Erythroblast (primary cell): ENCODE measurements at places on chromosomes 16 and 17.
A peak's percentile ranks its signal among the peaks of the same experiment; 100 is the strongest.

GRCh38 chr16:21980032-21980431 is 20.9 kb downstream of the PDZD9 start:
- no peak for DNase-seq

GRCh38 chr16:66188917-66189725 is 177.4 kb upstream of the CDH5 start:
- no peak for DNase-seq

- DNase-seq: no peak
Observed at GRCh38 chr16:86951831-86952598, 365.2 kb downstream of the C16orf95 start.

DNA sequence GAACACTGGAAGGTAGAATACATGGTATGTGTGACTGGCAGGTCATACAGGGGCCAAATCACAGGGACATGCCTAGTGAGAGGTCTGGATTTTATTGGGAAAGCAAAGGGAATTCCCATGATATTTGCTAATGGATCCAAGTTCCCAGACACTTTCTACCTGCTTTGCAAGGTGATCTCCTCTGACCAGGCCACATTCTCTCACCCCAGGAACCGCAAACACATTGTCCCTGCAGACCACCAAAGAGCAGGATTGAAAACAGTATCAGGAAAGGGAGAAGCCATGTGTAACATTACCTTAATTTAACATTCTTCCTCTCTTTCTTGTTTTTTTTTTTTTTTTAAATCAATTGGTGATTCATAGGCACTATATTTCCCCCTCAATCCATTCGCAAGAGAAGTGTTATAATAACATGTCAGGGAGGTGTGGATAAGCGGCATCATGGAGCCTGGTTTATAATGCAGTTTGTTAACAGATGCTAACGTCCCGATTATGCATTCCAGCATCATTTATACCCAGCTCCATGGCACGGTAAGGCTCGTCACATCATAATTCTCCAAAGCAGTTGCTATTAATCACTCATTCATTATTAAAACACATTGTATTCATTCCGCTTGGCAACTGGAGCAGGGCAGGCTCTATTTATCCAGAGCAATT is 155.1 kb upstream of the CCL2 start:
- DNase-seq: no peak

- no peak for DNase-seq
Observed at GRCh38 chr16:87507351-87508069, 14.7 kb upstream of the ZCCHC14 start.

- DNase-seq: peak; percentile 68
Observed at GRCh38 chr16:5615868-5616642, 518.5 kb upstream of the EEF2KMT start.

GRCh38 chr17:34562387-34562786 is 17.0 kb upstream of the TMEM132E start:
- peak; percentile 15 for DNase-seq

- no peak for DNase-seq
Observed at GRCh38 chr17:76927982-76928381, 59.8 kb downstream of the MGAT5B start.
